ENCODE measurements at places on chromosomes 3 and 15.
A peak's percentile ranks its signal among the peaks of the same experiment; 100 is the strongest.

DNA sequence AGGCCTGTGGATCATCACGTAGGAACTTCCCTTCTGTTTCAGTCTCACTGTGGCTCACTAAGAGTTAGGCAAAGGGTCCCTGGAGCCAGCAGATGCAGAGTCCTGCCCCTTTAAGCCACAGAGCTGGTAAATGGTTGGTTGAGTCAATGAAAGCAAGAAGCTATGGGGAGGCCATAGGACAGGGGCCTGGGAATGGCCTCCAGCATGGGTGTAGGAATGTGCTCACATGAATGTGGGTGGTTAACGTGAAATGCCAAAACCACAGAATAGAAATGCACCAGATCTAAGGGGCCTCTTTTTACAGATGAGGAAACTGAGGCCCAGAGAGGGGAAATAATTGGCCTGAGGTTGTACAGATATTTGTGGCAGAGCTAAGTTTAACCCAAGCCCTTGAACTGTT is 150.3 kb downstream of the TLE3 start:
- DNase-seq, result no peak

- DNase-seq, result peak; percentile 11
Measured at GRCh38 chr3:126955004-126955790, 27.7 kb upstream of the PLXNA1 start.

- DNase-seq, result no peak
Measured at GRCh38 chr3:11140713-11141104, 13.6 kb upstream of the HRH1 start.

DNA sequence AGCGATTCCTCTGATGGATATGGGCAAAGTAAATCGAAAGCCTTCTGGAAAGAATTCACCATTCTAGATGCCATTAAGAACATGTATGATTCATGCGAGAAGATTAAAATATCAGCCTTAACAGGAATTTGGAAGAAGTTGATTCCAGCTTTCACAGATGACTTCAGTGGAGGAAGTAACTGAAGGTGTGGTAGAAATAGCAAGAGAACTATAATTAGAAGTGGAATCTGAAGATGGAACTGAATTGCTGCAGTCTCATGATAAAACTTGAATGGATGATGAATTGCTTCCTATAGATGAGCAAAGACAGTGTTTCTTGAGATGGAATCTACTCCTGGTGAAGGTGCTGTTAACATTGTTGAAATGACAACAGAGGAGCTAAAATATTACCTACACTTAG is 30.1 kb upstream of the TBC1D23 start:
- DNase-seq, result no peak

- no peak for DNase-seq
Measured at GRCh38 chr3:61925721-61926120, 364.4 kb downstream of the PTPRG start.

DNA sequence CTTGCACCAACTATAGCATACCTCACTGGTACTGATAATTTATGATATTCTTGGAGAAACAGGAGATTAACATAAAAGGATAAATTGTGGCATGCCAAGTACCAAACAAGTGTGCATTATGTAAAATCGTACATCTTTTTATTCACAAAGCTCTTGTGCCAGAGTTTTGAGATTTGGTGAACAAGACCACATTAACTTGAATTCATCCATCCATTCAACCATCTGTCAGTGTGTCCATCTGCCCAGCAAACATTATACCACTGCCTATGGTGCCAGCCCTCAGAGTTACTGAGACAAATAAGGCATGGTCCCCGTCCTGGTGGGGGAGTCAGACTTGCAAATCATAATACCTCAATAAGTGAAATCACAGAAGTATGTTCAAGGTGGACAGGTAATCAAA is 17.0 kb upstream of the NEO1 start:
- DNase-seq, result no peak
